ENCODE measurements at places on chromosomes 6 and 20.

GRCh38 chr20:50865591-50865990, 65.6 kb downstream of the ADNP start:
- DNase-seq = no peak

- no peak for DNase-seq
Measured at GRCh38 chr6:81777586-81778268, 25.2 kb upstream of the TENT5A start.

DNA sequence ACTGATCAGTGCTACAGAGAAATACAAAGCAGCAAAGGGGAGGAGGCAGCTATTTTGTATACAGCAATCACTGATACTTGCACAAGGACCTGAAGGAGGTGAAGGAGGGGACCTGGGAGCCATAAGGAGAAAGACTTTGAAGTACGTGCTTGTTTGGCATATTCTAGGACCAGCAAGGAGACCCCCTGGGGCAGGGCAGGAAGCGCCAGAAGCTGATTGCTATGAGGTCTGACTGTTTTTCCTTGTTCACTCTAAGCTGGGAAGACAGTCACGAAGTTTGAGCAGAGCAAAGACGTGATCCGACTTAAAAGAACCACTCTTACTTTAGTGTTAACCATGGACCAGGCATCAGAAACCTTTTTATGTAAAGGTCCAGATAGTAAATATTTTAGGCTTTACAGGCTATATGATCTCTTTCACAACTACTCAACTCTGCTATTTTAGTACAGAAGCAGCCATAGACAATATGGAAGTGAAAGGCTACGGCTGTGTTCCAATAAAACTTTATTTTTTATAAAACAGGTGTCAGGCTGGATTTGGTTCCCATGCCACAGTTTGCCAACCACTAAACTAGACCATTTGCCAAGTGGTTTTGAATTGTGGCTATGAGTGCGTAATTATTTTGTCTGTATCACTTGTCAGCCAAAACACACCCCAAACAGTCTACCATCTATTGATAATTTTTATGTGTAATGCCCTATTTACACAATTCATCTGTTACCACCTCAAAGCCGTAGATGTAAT, 217.9 kb downstream of the PRL start:
- no peak for DNase-seq

GRCh38 chr20:728256-728944, 39.9 kb downstream of the SLC52A3 start:
- DNase-seq = peak; percentile 24

DNA sequence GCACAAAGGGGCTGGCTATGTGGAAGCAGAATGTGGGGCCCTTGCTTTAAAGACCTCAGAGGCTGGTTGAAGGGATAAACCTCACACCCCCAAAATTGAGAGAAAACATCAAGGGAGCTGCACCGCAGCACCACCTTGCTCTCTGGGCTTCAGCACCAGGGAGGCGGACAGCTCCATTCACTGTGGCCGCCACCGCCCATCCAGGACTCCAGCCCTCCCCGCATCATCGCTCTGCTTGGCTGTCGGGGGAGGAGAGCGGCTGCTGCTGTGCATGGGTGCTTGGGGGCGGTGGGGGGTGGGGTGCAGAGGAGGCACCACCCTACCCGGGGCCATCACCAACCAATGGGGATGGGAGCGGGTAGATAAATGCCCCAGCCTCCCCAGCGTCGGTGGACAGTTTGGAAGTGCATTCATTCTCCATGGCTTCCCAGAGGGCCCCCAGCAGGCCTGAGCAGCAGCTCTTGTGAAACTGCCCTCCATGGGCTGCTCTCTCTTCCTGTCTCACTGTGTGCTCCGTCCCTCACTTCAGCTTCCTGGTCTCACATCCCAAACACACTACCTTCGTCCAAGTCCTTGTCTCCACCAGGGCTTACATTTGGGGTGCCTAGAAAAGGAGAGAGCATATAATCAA, 75.7 kb upstream of the BHLHE23 start:
- no peak for DNase-seq

DNA sequence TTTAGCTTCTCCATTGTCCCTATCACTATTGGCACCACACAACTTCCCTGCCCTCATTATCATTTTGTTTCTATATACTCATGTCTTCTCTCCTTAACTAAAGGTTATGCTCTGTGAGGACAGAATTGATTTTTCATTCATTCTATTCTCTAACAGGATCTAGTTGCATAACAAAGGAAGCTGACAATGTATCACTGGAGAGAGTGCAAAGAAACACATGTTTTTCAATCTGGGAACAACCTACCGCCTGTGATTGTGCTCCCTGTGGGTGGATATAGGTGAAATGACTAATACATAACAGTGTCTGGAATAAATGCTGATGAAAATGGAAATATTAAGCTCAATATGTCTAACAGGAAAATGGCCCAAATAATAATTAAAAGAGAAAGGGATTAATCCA, 56.6 kb downstream of the COL12A1 start:
- DNase-seq = no peak

DNA sequence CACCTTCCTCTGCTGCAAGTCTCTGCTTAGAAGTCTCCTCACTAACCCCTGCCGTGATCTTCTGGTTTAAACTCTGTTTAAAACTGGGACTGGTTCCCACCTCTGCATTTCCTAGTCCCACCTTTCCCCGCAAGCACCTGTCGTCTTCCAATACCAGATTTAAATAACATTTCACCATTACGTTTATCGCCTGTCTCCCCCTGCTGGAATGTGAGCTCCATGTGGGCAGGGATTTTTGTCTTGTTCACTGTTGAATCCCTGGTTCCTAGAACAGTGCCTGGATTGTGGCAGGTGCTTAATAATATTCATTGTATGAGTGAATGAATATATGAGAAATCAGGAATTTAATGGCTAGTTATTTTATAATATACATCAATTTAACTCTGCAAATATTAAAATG, 2.7 kb downstream of the GUCA1A start:
- no peak for DNase-seq

DNA sequence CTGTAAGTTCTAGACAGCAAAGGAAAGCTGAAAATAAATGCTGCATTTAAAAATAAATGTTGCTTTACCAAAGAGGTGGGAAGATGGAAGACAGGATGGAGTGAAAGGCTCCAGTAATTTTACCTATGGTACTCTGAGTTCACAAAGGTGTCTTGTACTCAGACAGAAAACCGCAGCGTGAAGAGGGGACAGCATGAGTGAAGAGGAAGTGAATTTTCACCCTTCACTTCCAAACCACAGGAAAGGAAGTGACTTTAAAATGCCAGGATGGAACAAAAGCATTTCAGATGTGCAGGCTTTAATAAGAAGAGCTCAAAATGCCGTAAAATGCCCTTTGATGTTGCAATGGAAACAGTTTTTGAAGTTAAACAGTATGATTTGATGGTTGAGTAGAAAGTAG, 91.2 kb upstream of the TINAG start:
- DNase-seq = no peak

DNA sequence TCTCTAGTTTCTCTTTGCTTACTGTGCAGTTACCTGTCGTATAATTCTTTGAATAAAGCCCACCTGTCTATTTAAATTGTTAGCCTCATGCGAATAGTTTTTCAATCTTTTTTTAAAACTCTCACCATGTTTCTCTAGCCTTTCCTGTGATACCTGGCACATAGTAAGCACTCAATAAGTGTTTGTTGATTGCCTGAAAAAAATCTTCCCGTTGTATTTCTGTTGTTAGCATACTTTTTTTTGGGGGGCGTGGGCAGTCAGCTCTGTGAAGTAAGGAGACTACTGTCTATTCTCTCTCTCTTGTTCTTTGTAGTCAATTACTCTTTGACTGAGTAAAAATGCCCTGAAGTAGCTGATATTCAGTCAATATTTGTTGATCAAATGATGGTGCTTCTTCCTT, 205.8 kb downstream of the CDKAL1 start:
- no peak for DNase-seq

DNA sequence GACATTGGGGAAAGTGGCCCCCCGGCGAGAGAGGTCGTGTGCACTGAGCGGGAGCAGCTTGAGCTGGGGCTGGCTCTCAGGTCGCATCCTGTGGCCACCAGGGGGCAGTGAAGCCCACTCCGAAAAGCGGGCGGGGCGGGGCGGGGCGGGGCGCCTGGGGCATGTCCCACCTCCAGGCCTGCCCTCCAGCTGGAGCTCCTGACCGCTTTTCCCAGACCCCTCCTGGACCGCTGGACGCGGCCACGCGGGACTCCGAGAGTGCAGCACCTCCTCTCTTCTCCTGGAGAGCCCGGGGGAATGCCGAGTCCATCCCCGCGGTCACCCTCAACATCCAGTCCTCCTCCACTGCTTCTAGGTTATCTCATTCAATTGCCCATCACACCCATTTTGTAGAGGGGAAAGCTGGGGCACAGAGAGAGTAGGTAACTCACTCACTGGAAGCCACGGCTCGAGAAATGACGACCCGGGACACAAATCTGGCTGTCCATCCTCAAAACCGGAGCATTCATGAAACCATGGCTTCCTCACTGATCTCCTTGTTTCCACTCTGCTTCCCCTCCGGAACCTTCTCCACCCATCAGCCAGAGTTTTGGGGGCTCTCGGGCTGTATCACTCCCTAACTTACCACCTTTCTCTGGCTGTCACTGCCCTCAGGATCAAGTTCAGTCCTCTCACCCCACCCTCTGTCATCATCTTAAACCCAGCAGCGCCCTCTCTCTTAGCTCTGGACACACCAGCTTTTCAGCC, 24.1 kb downstream of the COX4I2 start:
- DNase-seq = peak; percentile 82

DNA sequence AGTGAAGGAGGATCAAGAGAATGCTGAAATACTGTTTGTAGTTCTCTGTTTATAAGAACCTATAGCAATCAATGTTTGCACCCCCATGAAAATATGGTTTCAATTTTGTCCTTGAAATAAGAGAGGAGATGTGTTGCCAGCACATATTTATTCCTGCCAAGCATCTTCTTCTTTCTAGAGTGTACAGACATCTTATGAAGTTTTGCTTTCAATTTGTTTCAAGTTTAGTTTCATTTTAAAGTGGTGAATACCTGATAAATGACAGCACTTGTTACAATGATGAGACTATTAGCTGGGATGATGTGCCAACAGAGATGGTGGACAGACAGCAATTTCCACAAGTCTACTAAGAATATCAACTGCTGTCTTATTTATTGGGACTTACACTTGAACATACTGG, 39.2 kb upstream of the CENPW start:
- peak; percentile 17 for DNase-seq

GRCh38 chr6:143295932-143296331, 154.6 kb downstream of the ADAT2 start:
- DNase-seq = no peak

DNA sequence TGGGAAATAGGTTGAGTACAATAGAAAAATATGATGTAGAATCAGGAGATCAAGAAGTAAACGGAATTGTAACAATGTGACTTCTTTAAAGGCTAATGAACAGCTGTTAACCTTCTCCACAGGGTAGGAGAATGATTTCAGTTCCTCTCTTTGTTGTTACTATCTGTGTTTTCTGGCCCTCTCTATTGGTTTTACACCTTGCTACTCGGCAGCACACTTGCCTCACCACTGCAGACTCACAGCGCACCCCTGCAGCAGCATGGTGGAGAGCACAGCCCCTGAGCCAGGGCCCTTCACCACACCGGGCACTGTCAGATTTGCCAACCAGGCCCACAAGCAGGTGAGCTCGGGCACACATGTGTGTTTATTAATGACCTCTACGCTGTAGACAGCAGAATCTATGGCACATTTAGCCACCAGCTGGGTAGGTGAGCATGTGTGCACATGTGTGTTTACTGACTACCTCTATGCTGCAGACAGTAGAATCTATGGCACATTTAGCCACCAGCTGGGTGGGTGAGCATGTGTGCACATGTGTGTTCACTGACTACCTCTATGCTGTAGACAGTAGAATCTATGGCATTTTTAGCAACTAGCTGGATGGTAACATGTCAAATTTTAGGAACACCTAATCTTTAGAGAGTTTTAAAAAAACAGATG, 16.8 kb downstream of the SFT2D1 start:
- DNase-seq = peak; percentile 42

DNA sequence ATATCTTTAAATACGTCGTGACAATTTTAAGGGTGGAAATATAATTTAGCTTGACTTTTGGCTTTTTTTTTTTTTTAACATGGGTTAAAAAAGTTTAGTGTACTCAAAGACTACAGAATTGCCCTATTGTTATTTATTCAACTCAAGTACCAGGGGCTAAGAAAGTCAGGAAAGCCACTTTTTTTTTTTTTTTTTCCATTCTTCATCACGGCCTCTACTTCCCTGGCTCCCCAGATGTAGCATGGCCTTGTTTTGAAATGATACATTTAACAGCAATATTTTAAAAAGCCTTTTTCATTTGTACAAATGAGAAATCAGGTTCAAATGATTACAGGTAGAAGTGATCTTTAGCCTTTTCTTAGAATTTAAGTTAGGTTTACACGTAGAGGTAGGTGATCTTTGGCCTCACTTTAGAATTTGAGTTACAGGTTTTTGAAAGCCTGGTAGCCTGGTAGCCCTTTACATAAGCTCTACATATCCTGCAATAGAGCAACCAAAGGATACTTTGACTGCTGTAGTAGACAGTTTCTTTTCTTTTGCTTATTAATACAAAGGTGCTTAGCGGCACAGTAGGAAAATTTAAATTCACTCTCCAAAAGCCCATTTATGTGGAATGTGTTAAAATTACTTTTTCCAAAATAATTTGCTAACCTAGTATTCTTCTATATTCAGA, 160.5 kb upstream of the MMS22L start:
- no peak for DNase-seq

DNA sequence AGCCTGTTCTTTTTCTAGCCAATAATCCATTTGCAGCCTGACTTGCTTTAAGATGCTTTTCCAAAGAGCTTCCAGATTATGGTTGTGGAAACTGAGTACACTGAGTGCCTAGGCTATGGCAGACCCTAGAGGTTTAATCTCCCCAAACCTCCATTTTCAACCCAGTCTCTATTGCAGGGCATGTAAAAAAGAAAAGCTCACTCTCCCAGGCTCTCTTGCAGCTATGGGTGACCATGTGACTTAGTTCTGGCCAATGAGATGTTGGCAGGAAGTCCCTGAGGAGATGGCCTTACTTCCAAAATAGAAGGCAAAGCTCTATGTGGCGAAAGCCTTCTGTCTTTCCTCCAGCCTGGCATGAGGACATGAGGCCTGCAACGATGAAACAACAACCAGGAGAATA, 3.8 kb downstream of the PDRG1 start:
- DNase-seq = no peak

DNA sequence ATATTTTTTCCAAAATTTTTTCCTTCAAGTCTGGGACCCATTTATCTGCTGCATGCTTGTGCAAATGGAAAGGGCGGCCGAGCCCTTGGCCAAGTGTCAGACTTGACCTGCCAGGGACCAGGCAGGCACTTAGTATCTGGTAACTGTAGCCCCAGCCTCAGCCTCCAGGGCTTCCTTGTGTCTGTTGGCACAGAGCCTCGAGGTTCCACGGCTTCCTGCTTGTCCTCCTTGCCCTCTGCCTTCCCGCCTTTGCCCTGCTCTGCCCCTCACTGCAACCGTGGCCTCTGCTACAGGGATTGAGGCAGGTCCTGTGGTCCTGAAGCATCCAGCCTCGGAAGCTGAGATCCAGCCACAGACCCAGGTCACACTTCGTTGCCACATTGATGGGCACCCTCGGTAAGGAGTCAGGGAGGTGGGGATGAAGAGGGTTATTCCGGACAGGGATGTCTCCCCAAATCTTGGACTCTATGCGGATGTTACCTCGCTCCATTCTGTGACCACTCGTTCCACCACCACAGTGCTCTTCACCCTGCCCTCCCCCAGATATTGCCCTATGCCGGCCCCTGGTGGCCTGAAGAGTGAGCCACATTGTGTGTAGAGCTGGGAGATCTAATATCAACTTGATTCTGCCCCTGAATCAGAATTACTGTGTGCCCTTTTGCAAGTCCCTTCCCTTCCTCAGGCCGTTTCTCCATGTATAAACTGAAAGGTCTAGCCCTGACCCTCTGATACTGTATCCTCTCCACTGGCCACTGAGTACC, 41.5 kb upstream of the SRF start:
- peak; percentile 43 for DNase-seq
